CD4-positive, alpha-beta T cell treated with Interleukin-21 for 1 hour (primary cell): ENCODE measurements at places on chromosomes 6 and 20.

GRCh38 chr6:25035512-25036435 lies 100.0 kb upstream of the RIPOR2 start:
- DNase-seq, result peak; percentile 54

- no peak for DNase-seq
Observed at GRCh38 chr6:7389162-7389450, 436 bp downstream of the CAGE1 start.

DNA sequence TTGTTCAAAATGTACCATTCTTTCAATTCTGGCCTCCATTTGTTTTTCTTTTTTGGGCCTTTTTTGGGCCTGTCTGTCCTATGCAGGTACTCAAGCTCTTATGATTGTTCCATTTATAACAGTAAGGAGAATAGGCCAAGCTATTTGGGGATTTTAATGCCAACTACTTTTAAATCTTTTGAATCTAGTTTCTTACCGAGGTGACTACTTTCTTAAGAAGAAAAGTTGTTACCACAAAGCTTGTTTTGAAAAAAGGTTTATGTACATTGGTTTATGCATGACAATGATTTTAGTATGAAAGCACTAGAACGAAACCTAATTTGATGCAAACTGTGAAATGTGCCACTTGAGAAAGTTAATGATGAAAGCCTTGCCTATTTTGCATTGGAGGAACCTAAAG lies 98.3 kb upstream of the MTHFD1L start:
- DNase-seq, result no peak

DNA sequence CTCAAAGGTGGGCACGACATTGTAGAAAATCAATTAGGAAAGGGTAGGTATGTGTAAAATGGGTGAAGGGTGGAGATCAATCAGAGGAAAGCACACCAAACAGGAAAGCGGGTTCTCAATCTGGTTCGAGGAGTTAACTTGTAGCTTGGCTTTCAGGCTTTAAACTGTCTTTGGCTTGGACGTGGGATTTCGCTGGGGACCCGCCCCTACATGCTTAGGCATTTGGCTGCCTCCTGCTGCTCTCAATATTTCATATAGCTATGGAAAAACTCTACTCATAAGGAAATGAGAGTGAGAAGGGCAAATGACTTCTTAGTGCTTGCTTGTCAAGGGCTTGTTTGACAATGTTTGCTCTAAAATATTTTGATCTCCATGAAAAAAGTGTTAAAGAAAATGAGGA lies 38.1 kb upstream of the PDE7B start:
- no peak for DNase-seq

DNA sequence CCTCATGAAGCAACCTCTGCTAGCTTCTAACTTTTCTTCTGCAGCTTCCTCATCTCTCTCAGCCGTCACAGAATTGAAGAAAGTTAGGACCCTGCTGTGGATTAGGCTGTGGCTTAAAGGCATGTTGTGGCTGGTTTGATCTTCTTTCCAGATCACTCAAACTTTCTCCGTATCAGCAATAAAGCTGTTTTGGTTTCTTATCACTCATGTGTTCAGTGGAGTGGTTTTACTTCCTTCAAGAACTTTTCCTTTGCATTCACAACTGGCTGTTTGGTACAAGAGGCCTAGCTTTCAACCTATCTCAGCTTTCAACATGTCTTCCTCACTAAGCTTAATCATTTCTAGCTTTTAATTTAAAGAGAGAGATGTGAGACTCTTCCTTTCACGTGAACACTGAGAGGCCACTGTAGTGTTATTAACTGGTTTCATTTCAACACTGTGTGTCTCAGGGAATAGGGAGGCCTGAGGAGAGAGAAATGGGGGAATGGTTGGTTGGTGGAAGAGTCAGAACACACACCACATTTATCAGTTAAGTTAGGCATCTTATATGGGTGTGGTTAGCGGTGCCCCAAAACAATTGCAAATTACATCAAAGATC lies 17.2 kb downstream of the ZSCAN23 start:
- no peak for DNase-seq

DNA sequence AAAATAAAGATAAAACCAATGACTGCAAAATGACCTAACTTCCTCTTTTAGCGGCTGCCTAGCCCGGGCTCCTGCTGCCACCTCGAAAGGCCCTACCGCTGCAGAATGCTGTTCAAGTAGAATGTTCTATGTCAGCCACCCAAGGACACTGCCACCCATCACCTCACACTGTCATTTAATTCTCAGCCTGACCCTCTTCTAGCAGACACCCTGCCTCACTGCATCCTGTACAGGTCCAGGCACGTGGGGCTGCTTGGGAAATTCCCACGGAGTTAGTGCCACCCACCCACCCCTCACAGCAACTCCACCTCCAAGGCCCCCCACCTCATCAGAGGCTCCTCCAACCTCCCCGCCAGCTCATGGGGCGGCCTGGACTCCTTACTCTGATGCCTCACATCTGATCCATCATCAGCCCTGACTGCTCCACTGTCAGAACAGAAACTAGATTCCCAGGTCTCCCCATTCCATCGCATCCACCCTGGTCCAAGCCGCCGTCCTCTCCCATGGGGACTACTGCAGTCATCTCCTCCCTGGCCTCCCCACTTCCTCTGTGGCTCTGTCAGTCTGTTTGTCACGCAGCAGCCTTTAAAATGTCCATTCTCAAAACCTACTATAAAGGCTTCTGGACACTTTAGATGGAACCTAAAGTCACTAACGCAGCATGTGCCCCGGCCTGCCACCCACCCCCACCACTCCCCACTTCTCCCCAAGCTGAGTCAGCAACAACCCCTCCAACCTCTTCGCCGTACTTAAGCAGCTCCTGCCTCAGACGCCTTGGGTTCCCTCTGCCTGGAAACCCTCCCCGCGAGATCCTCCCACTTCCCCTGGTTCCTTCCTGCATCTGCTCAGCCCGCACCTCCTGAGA lies 17.0 kb downstream of the NFATC2 start:
- peak; percentile 69 for DNase-seq

GRCh38 chr20:14491436-14491835 lies 154.0 kb upstream of the FLRT3 start:
- DNase-seq, result no peak

DNA sequence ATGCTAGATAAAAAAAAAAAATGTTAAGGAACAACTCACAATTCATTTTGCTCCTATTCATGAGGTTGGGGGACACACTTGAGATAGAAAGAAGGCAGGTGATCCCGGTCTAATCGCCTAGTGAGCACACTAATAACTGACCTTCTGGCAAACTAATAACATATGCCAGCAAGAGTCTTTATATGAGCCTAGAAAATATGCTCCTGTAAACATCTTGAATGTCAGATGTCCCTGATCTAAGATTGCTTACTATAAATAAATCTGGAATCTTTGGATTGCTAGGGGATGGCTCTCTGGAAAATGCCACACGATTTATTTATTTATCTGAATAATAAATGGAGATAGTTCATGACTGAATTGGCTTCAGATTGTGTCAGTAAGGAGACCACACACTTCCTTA lies 821.9 kb downstream of the GRIK2 start:
- no peak for DNase-seq

DNA sequence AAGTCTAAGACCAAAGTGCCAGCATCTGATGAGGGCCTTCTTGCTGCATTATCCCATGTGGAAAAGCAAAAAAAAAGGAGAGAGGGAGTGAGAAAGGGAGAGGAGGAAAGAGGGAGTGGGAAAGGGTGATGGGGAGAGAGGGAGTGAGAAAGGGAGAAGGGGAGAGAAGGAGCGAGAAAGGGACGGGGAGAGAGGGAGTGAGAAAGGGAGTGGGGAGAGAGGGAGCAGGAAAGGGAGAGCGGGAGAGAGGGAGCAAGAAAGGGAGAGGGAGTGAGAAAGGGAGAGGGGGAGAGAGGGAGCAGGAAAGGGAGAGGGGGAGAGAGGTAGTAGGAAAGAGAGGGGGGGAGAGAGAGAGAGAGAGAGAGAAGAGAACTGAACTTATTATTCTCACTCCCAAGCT lies 241.1 kb upstream of the RIMS1 start:
- DNase-seq, result no peak

- no peak for DNase-seq
Observed at GRCh38 chr6:56507517-56507916, 135.2 kb downstream of the DST start.

DNA sequence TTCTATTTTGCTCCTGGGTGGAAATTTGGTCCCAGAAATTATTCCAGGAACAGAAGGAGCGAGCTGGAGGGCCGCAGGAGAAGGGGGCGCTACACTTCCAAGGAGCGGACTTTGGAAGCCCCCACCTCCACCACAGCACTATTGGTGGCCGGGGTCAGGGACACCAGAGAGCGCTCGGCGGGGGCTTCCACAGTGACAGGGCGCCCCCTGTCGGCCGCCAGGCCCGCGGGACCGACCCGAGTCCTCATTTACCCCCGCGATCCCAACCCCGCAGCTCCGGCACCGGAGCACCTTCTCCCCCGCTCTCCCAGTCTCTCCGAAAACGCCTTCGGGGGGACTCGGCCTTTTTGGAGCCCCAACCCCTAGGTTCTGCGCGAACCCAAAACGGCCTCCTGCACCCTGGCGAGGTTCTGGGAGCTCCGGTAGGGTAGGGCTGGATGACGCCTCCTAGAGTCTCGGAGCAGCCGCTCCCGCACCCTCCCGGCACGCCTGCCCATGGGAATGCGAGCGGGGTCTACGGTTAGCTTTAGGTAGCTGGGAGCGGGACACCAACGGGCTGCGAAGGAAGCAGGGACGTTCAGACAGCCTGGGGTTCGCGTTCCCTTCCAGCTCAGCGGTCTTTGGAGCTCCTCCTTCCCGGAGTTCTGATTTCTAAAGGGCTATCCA lies 2.4 kb upstream of the FOXA2 start:
- DNase-seq, result no peak

DNA sequence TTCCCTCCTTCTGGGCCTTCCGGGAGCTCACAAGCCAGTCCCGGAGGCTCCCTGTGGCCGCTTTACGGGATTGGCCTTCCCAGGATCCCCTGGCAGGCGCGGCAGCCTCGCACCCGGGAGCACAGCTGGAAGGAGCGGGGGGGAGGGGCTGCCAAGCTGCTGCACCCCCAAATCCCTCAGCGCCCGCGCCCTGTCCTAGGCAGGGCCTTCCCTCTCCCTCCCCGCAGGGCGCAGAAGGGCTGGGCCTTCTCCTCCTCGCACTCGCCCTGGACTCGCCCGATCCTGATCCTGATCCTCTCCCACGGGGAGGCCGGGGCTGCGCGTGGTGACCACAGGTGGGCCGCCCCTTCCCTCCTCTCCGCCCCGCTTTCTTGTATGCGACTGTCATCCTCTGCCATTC lies 146.4 kb downstream of the FNDC1 start:
- DNase-seq, result no peak
